Astrocyte (in vitro differentiated cells and primary cell): ENCODE measurements at places on chromosomes 7 and 10.
A peak's percentile ranks its signal among the peaks of the same experiment; 100 is the strongest.

- H3K36me3 ChIP-seq: no peaks in the 10 kb centered on the region
- peaks cover 8% of the 10 kb centered on the region for H3K4me1 ChIP-seq
- H3K27me3 ChIP-seq: peaks cover 21% of the 10 kb centered on the region
Observed at GRCh38 chr10:47421057-47421952, 37.2 kb upstream of the ZNF488 start.

DNA sequence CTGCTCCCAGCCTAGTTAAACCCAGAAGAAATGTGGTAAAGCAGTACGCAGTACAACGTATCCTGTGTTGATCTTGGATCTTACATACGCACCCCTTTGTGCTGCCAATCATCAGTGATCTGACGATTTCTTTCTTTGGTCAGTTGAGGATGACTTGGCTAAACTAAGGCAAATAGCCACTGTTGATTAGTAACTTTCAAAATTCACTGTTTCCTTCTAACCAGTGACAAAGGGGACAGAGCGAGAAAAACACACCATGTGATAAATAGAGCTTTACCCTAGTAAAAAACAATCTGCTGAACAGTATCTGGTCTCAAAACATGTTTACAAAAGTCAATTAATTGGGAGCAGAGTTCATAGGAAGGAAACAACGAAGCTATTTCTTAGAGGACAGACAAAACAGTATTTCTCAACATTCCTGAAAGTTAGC, 123.2 kb upstream of the RAB18 start:
- no peak for DNase-seq
- H3K27me3 ChIP-seq: no peaks in the 10 kb centered on the region
- H3K36me3 ChIP-seq: no peaks in the 10 kb centered on the region
- no peak overlapping the region for H3K27ac ChIP-seq

DNA sequence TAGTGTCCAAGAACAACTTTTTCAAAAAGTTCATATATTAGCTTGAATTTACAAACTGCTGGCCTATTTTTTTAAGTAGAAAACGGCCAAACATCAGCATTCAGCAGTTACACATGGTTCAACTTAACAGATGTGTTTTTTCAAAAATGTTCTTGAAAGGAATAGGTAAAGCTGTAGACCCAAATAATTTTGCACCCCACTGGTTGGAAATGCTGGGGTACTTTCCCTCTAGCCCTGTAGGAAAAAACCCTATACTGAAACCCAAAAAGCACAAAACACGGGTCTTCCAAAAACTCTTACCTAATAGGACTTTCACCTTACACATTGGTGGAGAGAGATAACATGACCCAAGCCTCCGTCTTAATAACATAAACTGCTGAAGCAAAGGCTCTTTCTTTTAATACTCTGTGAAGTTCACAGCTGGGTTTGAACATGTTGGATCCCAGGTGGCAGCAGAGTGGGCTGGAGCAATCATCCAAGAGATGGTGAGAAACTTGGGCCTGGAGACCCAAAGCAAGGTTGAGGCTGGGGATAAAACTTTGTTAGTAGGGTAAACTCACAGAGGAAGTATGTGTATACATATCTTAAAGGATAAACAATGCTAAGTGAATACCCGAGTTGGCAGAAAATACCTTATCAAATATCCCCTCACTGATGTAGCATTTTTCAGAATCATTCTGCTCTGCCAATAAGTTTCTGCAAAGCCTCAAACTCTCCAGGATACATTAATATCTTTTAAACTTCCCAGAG, 629 bp upstream of the DNAJC9 start:
- H3K4me3 ChIP-seq: peak overlapping the region; percentile 89
- no peak for DNase-seq
- peaks cover 26% of the 10 kb centered on the region for H3K4me1 ChIP-seq
- peak overlapping the region; percentile 81 for H3K27ac ChIP-seq
- no peaks in the 10 kb centered on the region for H3K27me3 ChIP-seq
- H3K36me3 ChIP-seq: peaks cover 34% of the 10 kb centered on the region

DNA sequence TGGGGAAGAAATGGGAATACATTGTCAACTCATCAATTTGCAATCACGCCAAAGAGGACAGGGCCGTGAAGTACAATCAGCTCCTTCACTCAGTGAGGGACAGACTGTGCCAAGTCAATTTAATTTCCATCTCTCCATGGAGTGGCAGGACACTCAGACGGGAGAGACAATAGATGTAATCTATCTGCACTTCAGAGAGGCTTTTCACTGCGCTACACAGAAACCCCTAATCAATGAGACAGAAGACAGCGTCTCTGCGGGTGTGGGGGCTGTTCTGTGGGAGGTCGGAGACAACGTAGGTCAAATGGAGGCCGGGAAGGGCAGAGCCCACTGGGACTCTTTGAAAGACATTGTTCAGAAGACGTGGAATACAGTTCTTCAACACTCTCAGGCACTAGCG, 541.0 kb upstream of the ADARB2 start:
- H3K4me3 ChIP-seq: no peak overlapping the region
- no peak for DNase-seq
- H3K27me3 ChIP-seq: no peaks in the 10 kb centered on the region

- H3K27ac ChIP-seq: no peak overlapping the region
- H3K27me3 ChIP-seq: no peaks in the 10 kb centered on the region
- no peaks in the 10 kb centered on the region for H3K36me3 ChIP-seq
- H3K4me3 ChIP-seq: no peak overlapping the region
- peaks cover 12% of the 10 kb centered on the region for H3K4me1 ChIP-seq
- DNase-seq: no peak
Observed at GRCh38 chr7:150335774-150336112, 5.7 kb downstream of the RARRES2 start.

DNA sequence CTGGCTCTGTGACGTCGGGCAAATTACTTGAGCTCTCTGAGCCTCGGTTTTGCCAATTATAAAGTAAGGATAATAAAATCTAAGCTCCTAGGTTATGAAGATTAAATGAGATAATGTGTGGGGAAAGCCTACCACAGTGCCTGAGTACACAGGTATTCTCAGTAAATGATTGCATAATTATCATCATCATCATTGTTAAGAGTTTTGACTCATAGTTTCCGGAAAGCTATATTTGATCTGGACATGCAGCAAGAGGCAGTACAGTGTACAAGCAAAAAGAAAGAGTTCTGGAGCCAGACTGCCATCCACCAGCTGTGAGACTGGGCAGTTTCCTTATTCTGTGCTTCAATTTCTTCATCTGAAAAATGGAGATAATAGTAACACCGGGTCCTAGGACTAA, 155.6 kb upstream of the YAE1 start:
- H3K36me3 ChIP-seq: no peaks in the 10 kb centered on the region
- H3K27me3 ChIP-seq: peaks cover 3% of the 10 kb centered on the region
- H3K4me3 ChIP-seq: no peak overlapping the region
- no peak overlapping the region for H3K27ac ChIP-seq
- no peaks in the 10 kb centered on the region for H3K4me1 ChIP-seq

GRCh38 chr10:10828623-10829022, 189.0 kb upstream of the CELF2 start:
- H3K36me3 ChIP-seq: no peaks in the 10 kb centered on the region
- H3K4me1 ChIP-seq: peaks cover 36% of the 10 kb centered on the region
- DNase-seq: peak; percentile 16
- H3K4me3 ChIP-seq: no peak overlapping the region
- H3K27me3 ChIP-seq: no peaks in the 10 kb centered on the region
- no peak overlapping the region for H3K27ac ChIP-seq

- H3K27ac ChIP-seq: no peak overlapping the region
- no peak overlapping the region for H3K4me3 ChIP-seq
- no peaks in the 10 kb centered on the region for H3K36me3 ChIP-seq
- no peak for DNase-seq
Observed at GRCh38 chr10:93485690-93486089, 3.6 kb upstream of the MYOF start.

DNA sequence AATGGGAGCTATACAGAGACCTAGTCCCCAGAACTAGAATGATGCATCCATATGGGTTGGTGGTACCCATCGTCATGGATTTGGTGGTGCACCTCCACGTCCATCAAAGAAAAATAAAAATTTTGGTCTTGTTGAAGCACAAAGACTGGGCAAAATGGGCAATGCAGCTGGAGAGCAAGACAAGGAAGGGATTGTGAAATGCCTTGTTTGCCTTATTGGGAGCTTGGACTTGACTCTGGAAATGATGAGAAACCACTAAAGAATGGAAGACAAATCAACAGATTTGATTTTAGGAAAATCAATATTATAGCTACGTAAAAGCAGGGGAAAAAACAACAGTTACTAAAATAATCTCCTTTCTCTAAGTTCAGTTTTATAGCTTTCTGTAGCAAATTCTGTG, 150.9 kb downstream of the CPED1 start:
- no peak for DNase-seq
- H3K4me1 ChIP-seq: no peaks in the 10 kb centered on the region
- H3K27ac ChIP-seq: no peak overlapping the region
- H3K36me3 ChIP-seq: no peaks in the 10 kb centered on the region

GRCh38 chr7:87858417-87859100, 17.6 kb downstream of the SLC25A40 start:
- peaks cover 11% of the 10 kb centered on the region for H3K36me3 ChIP-seq
- no peaks in the 10 kb centered on the region for H3K4me1 ChIP-seq
- H3K4me3 ChIP-seq: no peak overlapping the region
- no peak for DNase-seq

GRCh38 chr7:38351601-38352000, 78.2 kb upstream of the TARP start:
- H3K27ac ChIP-seq: no peak overlapping the region
- no peak overlapping the region for H3K4me3 ChIP-seq
- no peak for DNase-seq
- H3K27me3 ChIP-seq: no peaks in the 10 kb centered on the region
- no peaks in the 10 kb centered on the region for H3K36me3 ChIP-seq

DNA sequence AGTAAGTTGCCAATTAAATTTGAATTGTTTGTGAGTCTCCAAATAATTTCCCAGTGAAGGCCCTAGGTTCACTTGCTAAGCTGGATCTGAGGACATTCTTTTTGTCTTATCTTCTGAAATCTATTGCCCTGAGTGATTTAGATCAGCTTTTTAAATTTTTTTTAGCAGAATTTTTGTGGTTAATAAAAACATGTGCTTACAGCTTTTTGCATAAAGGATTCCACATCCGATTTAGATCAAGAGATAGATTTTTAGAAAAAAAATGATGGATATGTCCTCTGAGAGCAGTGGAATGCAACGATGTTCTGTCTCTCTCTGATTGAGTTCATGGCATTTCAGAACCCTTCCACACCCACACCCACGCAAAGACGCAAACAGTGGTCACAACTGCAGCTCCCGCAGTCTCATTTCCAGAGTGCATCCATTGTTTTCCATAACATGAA, 358.8 kb downstream of the SUGCT start:
- no peaks in the 10 kb centered on the region for H3K27me3 ChIP-seq
- H3K36me3 ChIP-seq: no peaks in the 10 kb centered on the region
- H3K4me1 ChIP-seq: no peaks in the 10 kb centered on the region
- DNase-seq: peak; percentile 22
- H3K4me3 ChIP-seq: no peak overlapping the region

DNA sequence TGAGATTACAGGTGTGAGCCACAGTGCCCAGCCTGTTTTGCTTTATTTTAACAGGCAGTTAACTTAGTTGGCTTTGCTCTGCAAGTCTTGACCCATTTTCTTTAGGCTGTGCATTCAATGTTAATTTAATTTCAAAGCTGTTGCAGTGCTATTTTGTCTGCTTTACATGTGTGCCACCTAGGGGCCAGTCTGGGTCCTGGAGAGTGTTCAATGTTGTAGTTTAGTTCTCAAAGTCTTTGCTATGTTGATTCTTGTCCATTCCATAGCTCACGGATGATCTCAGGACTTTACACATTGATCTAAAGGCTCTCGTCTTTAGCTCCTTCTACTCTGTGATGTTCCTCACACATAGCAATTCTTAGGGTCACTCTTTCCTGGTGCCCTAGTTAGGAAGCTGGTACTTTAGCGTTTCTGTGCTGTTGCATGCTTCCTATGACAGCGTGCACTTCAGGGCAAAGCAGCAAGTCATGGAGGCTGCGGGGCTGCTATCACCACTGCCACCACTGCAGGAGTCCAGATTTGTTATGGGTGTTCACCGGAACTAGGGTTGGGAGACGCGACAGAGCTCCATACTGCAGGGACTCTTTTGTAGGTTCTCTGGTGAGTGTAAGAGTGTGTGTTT, 16.4 kb upstream of the ABCA13 start:
- H3K36me3 ChIP-seq: no peaks in the 10 kb centered on the region
- H3K27ac ChIP-seq: no peak overlapping the region
- DNase-seq: no peak
- peaks cover 10% of the 10 kb centered on the region for H3K4me1 ChIP-seq
- H3K4me3 ChIP-seq: no peak overlapping the region

DNA sequence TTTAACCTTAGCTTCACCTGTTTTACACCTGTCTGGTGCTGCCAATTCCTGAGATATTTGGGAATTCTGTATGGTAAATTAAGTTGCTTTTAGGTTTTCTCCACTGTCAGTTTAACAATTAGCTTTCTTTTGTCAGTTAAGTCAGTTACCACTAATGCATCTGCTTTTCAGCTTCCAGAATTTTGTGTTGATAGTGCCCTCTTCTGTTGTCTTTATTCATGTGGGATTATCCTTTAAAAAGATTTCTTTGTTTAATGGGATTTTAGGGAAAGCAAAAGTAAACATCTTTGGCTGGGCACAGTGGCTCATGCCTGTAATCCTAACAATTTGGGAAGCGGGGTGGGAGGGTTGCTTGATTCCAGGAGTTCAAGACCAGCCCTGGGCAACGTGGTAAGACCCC, 8.1 kb downstream of the TFAM start:
- no peaks in the 10 kb centered on the region for H3K4me1 ChIP-seq
- no peak for DNase-seq
- H3K27me3 ChIP-seq: no peaks in the 10 kb centered on the region
- H3K27ac ChIP-seq: no peak overlapping the region
- H3K4me3 ChIP-seq: no peak overlapping the region

DNA sequence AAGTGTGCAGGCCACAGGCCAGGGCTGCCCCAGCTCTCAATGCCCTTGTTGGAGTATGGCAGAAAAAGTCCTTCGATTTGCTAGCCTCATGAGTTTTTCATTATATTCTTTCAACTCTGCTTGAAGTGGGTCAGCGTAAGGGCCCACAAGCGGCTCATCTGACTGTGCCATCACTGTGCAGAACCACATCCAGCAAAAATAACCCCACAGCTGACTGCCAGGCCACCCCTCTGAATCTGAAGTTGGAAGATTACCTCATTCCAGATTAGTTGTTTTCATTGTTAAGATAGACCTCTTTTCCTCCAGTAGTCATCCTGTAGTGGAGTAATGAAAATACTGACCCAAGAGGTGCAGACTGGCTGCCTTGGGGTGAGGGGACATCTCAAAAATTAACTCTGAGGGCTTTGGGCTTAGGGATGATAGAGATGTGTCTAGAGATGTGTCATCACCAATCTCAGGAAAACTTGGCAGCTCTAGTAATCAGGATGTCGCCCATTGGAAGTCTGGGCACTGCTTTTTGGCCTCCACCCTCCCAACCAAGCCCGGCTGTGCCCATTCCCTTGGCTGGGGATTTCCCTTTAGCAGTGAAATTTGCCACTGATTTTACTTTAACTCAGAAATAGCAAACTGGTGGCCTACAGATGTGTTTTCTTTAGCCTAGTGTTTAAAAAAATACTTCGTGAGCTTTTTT, 164.3 kb downstream of the LCOR start:
- DNase-seq: peak; percentile 35
- peaks cover 25% of the 10 kb centered on the region for H3K4me1 ChIP-seq
- H3K27ac ChIP-seq: no peak overlapping the region
- no peaks in the 10 kb centered on the region for H3K27me3 ChIP-seq
- H3K4me3 ChIP-seq: no peak overlapping the region

GRCh38 chr10:75294866-75295701, 59.3 kb upstream of the COMTD1 start:
- H3K27ac ChIP-seq: peak overlapping the region; percentile 79
- H3K27me3 ChIP-seq: peaks cover 8% of the 10 kb centered on the region
- peak; percentile 94 for DNase-seq
- H3K4me3 ChIP-seq: peak overlapping the region; percentile 60
- peaks cover 15% of the 10 kb centered on the region for H3K4me1 ChIP-seq
